ENCODE measurements at places on chromosomes 1 and 21.

DNA sequence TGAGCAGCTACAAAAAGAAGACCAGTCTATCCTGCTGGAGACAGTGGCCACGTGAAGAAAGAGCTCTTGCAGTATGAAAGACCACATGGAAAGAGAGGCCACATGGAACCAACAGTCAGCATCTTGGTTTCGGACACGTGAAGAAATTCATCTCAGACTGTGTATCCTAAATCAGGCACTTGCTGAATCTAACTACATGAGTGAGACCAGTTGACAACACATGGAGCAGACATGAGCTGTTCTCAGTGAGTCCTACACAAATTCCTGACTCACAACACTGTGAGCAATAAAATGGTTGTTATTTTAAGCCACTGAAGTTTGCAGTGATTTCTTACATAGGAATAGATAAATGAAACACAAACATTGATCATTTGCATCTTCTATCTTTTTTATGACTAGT, 2.4 kb upstream of the TAF1A start:
- no peak for DNase-seq

DNA sequence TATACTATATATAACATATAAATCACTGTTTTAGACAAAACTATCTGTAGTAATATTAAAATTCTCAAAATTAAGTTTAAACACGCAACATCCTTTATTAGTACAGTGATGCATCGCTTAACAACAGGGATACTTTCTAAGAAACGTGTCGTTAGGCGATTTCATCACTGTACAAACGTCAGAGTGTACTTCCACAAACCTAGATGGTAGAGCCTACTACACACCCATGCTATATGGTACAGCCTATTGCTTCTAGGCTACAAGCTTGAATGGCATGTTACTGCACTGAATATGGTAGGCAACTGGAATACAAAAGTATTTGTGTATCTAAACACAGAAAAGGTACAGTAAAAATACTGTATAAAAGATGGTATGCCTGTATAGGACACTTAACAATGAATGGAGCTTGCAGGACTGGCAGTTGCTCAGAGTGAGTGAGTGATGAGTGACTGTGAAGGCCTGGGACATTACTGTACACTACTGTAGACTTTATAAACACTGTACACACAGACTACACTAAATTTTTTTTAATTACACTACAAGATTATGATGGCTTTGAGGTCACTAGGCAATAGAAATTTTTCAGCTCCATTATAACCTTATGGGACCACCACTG, 10.5 kb downstream of the FOXJ3 start:
- no peak for DNase-seq

GRCh38 chr1:79204779-79205479, 198.4 kb upstream of the ADGRL4 start:
- no peak for DNase-seq

GRCh38 chr21:42672699-42673458, 19.5 kb downstream of the PDE9A start:
- no peak for DNase-seq

DNA sequence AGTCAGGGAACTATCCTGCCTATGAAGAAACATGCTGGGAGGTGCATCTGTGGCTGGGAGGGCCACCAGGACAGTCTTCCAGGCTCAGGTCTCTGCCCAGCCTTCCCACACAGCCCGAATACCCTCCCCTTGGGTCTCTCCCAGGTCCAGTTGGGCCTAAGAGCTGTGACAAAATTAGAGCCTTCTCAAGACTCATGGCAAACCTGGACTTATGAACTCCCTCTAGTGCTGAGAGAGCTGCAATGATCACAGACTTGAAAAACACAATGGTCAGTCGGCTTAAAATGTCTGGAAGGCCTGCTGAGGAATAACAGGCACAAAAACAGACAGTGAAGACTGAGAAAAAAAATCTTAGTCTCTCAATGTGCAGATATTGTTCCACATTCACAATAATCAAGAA, 325.1 kb downstream of the BRINP2 start:
- no peak for DNase-seq

- DNase-seq = no peak
Observed at GRCh38 chr1:182875889-182876288, 36.7 kb downstream of the DHX9 start.

GRCh38 chr1:178875936-178876335, 5.1 kb upstream of the ANGPTL1 start:
- no peak for DNase-seq

GRCh38 chr1:25575191-25575590, 31.8 kb downstream of the LDLRAP1 start:
- no peak for DNase-seq

DNA sequence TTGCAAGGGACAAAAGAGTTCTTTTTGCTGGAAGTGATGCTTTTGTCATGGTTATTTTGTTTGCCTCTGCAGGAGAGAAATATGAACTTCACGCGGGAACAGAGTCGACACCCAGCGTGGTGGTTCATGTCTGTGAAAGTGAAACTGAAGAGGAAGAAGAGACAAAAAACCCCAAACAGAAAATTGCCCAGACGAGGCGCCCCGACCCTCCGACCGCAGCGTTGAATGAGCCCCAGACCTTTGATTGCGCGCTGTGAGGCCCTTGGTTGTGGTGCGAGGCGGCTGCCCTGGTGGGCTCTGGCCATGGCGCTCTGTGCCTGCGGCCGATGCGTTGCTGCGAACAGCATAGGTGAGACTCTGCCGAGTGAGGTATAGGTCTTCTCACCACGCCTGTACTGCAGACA, 20.9 kb upstream of the NCMAP start:
- peak; percentile 43 for DNase-seq

DNA sequence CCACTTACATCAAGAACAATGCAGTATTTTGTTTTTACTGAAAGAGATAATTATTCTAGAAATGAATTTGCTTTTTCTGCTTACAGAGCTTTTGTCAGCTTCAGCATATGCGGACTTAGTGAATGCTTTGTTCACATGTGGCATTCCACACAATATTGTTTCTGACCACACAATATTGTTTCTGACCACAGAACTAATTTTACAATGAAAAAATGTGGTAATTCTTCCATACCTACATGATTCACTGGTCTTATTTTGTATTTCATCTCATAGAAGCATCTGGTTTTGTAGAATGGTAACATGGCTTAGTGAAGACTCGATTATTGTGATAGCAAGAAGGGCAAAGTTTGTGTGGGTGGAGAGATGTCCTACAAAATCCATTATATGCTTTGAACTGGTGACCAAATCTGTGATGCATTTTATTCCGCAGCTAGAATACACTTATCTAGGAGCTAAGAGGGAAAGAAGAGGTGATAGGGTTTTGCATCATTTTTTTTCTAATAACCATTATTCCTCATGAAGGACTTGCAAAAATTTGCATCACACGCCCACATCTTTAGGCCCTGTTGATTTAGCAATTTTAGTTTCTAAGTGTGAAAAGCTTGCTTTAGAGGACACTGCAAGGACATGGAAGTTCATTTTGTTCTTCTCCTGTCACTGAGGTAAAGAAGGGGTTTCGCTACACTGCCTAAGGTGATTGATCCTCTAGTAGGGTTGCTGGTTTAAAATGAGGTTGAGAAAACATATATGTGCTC, 75.3 kb downstream of the HLX start:
- DNase-seq = no peak
